ENCODE measurements at places on chromosomes 11 and 22. TPM values are rescaled to one million over a fixed set of nuclear protein-coding genes. Genes with fewer than 3 reads are reported as not detected.

ISX gene
- not detected for total RNA-seq

SEPTIN3 gene
- 0.22 TPM for total RNA-seq

RNF169 gene
- total RNA-seq, result 39.6 TPM

EI24 gene
- total RNA-seq, result 87.3 TPM

OR10A2 gene
- not detected for total RNA-seq
